ENCODE measurements at places on chromosomes 4 and X. TPM values are rescaled to one million over a fixed set of nuclear protein-coding genes. Genes with fewer than 3 reads are reported as not detected.

- ATAC-seq = no peak
Measured at GRCh38 chrX:14802943-14803710, 69.7 kb downstream of the FANCB start.

- no peak for ATAC-seq
Measured at GRCh38 chrX:45479835-45480422, 279.3 kb upstream of the DIPK2B start.

DNA sequence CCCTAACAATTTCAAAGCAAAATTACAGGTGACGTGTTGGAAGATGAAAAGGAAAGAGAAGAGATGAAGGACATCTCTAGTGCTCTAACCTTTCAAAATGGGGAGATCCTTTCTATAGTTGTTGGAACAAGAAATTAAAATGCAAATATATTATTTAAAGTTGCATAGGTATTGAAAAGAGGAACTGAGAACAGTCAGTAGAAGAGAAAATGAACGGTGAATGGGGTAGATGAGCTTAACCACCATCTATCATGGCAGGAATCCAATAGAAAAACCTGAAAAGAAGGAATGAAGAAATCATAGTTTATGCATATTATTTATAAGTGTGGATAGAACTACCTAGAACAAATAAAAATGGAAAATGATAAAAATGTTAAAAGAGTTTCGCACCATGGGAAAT, 42.0 kb downstream of the ANXA5 start:
- ATAC-seq = no peak

GRCh38 chr4:125789023-125789422, 474.3 kb downstream of the FAT4 start:
- no peak for ATAC-seq

DNA sequence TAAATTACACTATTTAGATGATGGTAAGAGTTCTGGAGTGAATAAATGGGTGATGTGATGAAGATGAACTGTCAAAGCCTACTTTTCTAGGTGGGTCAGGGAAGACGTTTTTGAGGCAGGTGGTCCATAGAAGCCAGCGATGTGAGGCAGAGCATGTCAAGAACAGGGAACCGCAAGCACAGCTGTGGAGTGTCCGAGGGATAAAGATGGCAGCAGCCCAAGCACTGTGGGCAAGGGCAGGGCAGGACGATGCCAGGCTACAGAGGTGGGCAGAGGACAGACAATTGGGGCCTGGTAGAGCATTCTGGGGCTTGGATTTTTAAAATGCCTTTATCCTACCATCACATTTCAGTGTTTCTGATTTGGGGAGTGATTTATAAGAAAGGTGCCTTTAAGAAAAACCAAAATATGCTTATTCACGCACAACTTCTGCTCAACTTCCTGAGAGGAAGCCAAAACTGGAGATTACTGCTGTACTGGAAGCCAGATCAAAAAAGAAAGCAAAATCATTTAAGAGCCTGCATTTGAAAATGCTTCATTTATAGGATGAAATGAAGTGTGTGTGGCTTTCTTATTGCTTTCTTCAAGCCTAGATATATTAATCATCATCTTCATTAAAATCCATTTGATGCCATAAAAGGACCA, 119.0 kb upstream of the WDR17 start:
- no peak for ATAC-seq

GRCh38 chrX:81779701-81780100, 577.8 kb downstream of the SH3BGRL start:
- no peak for ATAC-seq

DNA sequence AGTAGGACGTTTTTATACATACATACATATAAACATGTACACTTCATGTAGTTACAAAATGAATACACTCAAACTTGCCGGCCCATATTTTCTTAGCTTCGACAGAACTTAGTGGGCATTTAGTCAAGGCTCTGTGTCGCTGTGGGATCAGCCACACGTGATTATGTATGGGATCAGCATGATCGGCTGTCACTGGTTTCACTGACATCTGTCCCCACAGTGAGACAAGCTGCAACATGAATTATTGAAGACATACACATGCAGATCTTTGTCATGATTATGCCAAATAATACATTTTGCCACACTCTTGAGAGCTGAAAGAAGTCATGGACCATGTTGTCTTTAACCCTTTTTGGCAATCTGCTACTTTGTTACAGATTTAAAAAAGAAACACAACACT, 38.2 kb upstream of the NAA11 start:
- no peak for ATAC-seq

DNA sequence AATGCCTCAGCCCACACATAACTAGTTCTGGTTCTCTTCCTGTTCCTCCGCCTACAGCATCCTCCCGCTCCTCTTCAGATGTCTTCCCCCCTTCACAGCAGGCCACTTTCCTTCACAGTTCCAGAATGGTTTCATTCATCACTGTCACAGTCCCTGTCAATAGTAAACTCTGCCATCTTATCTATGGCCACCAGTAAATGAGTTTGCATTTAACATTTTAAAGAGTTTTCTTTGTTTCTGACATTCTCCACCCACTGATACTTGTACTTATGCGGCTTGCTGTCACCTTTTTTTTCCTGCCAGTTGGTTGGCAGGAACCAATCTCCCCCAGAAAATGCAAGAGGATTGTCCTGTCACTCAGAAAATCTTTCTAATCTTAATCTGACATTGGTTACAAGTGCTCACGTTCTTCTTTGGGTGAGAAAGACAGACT, 114.1 kb downstream of the GLUD2 start:
- ATAC-seq = peak; percentile 17

DNA sequence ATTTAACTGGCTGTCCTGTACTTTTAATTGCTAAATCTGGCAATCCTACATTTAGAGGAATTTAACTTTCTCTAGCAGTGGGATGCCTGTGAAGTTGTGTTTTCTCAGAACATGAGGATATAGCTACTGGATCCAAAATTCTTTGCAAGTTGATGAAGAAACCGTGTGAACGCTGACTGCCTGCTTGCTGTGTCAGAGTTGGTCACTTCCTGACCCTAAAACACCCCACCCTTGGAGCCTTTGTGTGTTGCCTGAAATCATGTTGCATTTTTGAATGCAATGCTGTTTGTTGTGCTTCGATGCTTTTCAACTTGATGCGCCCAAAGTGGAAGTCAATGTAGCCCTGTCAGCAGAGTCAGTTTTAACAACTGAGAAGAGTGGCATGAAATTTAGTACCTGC, 211.2 kb downstream of the ANK2 start:
- no peak for ATAC-seq

GRCh38 chr4:75490155-75490554, 24.0 kb downstream of the RCHY1 start:
- ATAC-seq = no peak

- no peak for ATAC-seq
Measured at GRCh38 chr4:16900325-16900724, 1.9 kb upstream of the LDB2 start.

DNA sequence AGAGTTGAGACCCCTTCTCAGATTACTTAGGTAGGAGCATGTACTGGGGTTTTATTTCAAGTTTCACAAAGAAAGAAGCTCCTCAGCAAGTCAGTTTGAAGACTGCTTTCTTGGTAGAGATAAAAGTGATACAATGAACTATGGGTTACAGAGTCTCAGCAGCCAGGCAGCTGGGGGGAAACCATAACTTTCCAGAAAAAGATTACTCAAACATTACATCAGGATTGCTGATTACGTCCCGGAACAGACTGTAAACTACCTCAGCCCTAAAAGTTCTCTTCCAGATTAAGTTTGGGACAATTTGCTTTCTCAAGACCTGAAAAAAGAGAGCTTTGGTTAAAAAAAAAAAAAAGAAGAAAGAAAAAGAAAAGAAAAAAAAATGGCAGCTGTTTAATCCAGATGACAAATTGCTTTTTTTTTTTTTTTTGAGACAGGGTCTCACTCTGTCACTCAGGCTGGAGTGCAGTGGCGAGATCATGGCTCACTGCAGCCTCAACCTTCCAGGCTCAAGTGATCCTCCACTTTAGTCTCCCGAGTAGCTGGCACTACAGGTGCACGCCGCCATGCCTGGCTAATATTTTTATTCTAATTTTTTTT, 16.6 kb downstream of the SAT1 start:
- no peak for ATAC-seq

GRCh38 chrX:154369449-154370299, 4.8 kb downstream of the FLNA start:
- peak; percentile 55 for ATAC-seq

DNA sequence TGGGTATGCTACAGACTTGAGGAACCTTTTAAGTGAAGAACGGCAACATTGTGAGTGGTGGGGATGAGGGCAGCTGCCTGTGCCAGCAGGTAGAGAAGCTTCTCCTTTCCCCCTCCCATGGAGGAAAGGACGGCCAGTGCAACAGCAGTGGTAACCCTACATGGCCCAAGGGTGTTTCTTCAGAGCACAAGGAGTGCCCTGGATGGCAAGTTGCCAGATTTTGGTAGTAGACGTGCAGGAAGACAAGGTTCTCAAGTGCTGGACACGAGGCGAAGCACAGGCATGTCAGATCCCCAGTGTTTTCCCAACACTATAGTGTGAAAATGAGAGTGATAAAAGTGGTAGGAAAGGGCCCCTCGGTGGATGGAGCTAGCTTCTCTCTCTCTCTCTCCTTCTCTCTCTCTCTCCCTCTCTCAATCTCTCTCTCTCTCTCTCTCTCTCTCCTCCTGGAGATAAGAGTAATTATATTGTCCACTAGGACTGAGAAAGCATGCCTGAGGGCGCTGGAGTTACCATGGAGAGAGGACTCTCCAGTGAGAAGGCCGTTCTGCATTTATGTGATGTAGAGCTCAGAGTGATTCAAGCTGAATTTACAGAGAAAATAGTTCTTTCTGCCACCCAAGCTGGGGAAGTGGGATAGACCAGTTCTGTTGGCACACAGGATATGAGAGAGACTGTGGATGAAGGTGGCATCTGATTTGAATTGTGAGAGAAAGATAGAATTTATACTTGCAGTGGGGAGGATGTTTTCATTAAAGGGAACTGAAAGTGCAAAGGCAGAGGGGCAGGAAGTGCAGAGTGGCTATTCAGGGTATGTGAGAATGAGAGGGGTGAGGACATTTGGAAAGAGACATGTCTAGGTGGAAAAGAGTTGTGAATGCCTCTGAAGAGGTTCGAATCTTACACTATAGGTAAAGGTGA, 25.7 kb upstream of the TRPC3 start:
- ATAC-seq = peak; percentile 97

- no peak for ATAC-seq
Measured at GRCh38 chrX:50865311-50865710, 45.2 kb upstream of the BMP15 start.

DNA sequence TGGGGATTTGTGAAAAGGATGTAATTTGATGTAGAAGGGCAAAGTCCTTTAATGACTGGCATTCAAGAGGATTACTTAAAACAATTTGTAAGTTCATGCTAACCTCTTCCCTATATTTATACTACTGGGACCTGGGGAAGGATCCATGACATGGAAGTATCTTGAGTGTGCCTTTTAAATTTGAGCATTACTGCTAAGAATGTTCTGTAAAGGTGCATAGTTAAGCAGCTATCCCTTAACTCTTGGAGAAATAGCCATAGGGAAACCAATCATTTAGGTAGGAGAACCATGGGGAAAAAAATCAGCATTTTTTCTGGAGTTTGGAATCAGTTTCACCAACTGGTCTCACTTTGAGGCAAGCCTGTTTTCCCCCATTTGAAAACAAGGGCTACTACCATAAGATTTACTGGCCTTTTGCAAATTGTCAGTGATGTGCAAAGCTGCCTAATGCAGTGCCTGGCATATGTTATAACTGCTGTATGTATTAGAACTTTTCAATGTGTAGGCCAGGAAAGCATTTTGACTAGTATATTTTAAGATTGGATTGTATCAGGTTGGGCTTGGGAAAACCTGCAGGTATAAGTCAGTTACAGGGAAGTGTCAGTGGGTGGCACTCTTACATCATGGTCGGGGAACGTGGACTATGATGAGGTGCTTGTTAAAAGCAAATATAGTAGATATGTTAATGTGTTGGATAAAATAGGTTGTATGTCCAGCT, 72.1 kb downstream of the PRSS12 start:
- peak; percentile 19 for ATAC-seq

- no peak for ATAC-seq
Measured at GRCh38 chrX:111283446-111283845, 13.2 kb upstream of the CAPN6 start.

The OGT gene
- 83.9 TPM for total RNA-seq

The GLOD5 gene
- not detected for total RNA-seq

The JADE3 gene
- total RNA-seq = 8.9 TPM

The WNK3 gene
- 23.2 TPM for total RNA-seq

The SRPX gene
- total RNA-seq = 33.7 TPM

The ADAMTS3 gene
- 38.3 TPM for total RNA-seq

The CSN1S1 gene
- not detected for total RNA-seq
